CD4-positive, alpha-beta T cell (primary cell): ENCODE measurements at places on chromosomes 11 and 22.

DNA sequence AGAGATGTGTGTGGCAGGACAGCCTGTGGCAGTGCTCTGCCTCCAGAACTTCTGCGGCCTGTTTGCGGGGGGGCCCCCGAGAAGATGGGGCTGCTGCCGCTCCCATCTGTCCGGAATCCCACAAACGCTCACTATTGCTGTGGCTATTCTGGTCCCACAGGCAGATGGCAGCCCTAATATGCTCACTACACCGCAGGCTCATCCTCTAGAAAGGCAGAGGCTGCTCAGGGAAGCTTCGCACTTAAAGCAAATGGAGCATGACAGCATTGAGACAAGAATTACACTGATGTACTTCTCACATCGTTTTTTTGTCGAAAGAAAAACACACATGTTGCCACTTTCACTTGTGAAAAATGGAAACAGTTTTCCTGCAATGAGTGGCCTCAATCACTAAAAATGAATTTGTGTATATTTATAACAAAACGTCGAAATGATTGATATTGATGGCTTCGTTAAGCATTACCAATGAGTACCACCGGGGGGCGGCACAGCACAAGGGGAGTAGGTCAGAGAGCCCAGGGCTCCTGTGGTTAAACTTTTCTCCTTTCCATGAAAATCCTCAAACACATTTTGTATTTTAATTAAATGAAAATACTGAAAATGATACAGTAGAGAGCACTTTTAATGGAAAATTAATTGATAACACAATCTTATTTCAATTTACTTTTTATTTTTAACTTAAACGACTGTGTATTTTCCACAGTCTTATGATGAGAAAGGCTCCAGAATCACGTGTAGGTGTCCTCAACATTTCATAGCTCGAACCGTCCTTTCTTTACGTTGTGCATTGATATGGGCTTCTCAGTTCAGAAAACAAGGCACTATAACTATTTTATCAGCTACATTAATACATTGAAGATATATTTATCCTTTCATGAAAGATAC is 69.1 kb downstream of the CTTN start:
- DNase-seq = no peak

GRCh38 chr11:30594646-30595411 is 8.7 kb upstream of the MPPED2 start:
- no peak for DNase-seq

GRCh38 chr22:45969414-45969799 is 7.6 kb downstream of the WNT7B start:
- no peak for DNase-seq

GRCh38 chr11:130159657-130160497 is at the start of gene ST14:
ST14 (plus strand) TSS chr11:130159782; CDS start chr11:130159980, 198 bp downstream.
- DNase-seq = no peak

GRCh38 chr11:3860375-3860774 is 4.9 kb downstream of the STIM1 start:
- DNase-seq = no peak

DNA sequence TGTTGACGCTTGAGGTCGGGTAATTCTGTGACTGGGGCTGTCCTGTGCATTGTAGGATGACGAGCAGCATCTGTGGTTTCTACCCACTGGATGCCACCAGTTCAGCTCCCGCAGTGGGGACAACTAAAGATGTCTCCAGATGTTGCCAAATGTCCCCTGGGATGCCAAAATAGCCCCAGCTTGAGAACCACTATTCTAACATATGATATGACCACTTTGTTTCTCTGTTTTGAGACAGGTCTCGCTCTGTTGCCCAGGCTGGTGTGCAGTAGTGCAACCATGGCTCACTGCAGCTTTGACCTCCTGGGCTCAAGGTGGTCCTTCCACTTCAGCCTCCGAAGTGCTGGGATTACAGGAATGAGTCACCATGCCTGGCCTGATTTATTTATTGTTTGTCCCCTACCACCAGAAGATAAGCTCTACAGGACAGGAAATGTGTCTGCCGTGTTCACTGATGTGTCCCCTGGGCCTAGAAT is 4.4 kb upstream of the MEN1 start:
- DNase-seq = no peak

DNA sequence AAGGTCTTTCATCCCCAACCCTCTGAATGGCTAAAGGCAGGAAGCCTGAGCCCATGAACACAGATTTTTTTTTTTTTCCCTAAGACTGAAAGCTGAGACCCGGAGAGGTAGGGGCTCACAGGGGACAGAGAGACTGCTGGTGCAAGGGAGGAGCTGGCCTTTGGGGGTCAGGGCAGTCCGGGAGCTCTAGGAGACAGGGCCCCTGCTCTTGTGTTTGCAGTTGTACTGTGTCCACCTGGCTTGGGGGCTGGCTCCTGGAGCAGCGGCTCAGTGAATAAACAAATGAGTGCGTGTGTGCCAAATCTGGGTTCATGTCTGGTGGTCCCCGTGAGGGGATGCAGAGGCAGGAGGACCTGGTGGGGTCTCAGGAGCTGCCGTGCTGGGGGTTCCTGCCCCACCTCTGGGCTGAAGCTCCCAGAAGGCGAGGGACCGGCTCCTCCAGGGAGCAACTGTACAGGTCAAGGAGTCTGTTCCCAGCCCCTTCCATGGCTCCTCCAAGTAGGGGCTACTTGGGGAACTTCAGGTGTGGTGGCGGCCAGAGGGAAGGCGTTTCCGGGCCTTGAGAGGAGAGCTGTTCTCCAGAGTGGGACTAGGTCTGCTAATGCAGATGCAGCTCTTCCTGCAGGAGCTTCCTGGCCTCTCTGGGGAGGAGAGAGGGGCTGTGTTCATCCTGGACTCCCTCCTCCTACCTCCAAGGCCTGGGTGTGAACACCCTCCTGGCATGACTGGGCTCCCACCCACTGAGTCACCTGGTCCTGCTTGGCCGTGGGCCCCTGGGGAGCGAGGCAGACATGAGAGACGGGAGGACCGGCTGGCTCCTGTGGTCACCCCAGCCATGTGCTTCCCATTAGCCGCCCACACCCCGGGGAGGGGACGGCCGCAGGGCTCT is 57.6 kb downstream of the FBXO7 start:
- no peak for DNase-seq

- no peak for DNase-seq
Observed at GRCh38 chr22:37739035-37739434, 42.2 kb downstream of the TRIOBP start.

GRCh38 chr11:122869622-122870021 is 12.9 kb upstream of the JHY start:
- no peak for DNase-seq

DNA sequence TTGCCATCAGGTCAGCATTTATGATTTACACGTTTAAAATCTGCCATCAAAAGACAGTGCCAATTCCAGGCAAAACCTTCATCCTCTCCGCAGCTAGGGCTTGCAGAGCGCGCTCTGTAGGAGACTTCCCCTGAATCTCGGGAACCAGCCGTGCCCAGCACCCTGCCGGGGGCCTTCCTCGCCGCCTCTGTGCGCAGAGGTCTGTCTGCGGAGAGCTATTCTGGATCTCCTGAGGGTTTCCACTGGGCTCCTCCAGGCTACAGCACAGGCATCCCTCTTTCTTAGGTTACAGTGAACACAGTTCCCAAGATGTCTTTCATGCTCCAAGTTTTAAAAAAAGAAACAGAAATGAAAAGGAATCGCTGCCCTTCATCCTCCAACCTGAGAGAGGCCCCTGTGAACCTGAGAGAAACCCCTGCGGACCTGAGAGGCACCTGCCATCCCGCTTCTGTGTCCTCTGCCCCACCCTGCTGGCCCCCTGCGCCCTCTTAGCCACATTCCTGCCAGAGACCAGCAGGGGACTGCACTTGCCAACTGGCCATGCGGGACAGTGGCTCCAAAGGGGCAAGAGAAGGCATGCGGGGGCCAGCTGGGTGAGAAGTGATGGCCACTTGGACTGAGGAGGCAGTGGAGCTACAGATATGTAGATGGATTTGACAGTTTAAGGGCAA is 16.1 kb downstream of the TP53AIP1 start:
- DNase-seq = no peak

DNA sequence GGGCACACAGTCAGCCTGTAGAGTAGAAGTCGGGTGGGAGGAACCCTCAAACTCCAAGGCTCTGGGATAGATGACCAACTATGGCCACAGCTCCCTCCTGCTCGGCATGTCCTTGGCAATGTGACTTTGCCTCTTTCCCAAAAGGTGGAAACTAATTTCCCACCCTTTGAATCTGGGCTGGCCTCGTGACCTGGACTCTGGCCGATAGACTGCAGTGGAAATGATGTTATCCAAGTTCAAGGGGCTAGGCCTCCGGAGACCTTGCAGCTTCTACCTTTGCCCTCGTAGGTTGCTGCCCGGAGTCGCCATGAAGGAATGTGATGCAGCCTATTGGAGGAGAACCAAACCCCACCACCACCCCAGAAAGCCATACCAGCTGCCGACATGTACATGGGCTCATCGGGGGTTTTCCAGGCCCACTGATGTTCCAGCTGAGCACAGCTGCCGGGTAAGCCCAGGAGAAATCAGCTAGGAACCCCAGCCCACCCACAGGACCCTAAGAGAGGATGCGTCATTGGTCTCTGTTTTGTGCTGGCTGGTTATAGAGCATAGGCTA is 30.4 kb downstream of the KCNJ4 start:
- no peak for DNase-seq

DNA sequence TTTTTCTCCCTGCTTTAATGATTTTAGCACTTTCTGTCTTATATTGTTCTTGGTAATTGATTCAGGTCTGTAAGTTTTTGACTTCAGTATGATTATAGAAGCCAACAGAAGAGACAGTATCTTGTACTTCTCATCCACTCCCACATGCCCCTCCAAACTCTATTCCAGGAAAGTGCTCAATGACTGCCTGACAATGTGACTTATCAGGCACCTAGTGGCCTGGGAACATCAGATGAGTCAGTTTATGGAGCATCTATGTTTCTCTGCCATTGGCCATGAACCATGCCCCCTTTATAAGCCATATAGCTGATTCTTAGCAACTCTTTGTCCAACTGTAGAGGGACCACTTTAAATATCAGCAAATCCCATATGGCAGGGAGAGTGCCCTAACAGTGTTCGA is 179.2 kb upstream of the MTMR2 start:
- DNase-seq = no peak

GRCh38 chr11:65586676-65587075 is 8.9 kb downstream of the KCNK7 start:
- DNase-seq = no peak

GRCh38 chr11:114163229-114163631 is 103.7 kb downstream of the ZBTB16 start:
- DNase-seq = no peak

DNA sequence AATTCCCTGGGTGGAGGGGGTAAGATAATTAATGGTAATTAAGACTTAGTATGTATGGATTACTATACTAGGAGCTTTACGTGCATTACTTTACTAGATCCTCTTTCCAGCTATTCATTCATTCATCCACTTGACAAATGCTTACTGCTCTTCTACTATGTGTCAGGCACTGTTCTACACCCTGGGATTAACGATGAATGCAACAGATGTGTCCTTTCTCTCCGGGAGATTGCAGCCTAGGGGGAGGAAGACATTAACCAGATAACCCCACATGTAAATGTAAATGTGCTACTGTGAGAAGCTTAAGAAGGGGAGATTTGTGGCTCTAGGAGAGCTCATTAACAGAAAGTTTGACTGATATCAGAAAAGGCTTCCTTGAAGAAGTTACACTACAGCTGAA is 1.7 kb downstream of the ANKK1 start:
- no peak for DNase-seq
